ENCODE measurements at places on chromosomes 16 and 17.

DNA sequence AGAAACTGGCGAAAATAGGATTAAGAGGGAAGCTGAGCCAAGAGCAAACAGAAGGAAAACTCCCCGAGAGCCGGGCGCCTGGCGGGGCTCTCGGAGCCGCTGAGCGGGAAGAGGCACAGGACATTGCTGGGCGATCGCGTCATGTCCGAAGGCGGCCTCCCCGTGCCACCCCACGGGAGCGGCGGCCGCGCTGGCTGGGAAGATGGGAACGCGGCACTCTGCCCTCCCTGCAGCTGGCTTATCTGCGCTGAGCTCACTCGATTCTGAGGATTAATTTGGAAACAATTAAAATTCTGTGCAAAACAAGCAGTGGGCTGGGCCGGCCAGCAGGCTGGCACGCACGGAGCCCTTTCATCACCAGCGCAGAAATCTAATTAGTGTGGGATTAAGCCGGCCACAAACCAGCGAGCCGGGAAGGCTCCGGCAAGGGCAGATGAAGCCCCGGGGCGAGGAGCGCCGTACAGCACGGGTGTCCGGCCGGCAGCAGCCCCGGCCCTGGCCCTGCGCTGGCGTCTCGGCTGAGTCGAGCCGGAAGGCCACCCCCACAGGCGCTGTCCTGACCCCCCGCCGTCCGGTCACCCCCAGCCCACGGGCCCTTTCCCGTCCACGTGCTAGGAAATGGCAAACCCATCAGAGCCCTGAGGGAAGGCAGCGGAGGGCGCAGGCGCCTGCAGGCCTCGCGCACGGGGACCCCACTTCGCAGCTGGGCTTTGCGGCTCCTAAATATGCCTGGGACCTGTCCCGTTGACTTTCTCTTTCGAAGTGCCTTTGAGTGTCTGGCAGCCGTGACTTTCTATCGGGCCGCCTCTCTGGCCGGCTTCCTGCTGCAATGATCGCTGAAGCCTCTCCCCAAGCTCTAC is 37.9 kb downstream of the SOX8 start:
- DNase-seq = peak; percentile 68

GRCh38 chr17:49029801-49030200 is 32.6 kb downstream of the IGF2BP1 start:
- DNase-seq = no peak

DNA sequence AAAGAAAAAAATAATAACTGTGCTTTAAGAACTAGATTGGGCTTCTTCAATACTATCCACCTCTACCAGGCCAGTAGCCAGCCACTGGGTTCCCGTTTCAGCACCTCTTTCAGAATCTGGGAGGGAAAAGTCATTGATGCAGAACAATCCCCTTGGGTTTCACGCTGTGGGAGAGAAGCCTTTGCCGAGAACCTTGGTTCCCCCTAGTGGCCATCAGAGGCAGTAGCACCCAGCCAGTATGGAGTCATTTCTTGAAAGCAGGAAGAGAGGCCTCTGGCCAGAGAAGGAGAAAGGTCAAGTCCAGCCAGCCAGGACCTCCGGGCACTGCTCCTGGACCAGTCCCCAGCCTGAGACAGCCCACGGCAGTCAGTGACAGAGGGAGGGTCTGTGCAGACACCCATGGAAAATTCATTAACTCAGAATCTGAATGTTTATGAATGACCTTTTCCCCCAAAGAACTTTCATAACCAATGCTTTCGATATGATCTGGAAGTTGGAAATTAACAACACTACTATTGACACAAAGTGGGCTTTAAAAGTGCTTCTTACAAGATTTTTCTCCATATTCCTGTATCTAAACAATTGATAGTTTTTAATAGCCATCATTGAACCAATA is 51.2 kb upstream of the CDH5 start:
- DNase-seq = peak; percentile 76

DNA sequence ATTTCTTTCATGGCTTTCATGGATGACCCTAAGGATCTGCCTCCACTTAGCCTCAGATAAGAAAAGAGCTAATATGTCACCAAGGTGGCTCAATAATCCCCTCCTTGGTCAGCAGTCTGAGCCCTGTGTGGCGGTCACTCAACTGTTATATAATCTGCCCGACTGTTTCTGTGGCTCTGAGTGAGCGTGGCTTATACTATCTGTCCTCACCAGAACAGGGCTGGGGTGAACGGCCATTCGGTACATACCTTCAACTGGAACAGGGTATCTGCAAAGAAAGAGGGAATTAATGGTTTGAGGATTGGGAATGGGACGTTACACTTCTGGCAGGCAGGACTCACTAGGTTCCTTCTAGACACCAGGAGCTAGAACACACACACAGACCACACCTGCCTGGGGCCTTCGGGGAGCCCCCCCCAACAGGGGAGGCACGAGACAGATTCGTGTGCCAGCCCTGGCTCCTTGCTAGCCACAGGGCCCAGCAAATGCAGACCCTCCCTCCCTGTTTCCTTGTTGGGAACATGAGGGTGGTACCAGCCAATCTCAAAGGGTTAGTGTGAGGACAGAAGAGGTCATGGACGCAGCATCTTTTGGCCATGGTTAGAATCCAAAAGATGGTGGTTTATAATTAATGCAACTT is 3.7 kb downstream of the CHMP1A start:
- no peak for DNase-seq

DNA sequence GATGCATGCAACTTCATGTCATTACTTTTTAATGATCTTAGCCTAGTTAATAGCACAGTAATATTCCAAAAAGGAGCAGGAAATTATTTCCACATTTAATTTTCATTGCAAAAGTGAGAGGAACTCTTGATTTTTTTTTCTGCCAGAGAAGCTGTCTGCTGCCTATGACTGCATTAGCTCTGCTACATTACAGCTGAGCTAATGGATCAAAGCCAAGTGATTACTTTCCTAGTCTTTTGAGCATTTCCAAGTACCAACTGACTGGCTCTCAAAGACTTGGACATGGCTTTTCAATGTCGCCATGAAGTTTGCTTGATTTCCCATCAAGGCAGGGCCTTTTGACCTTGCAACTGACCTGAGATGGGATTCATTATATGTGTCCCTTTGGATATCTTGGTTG is 356.6 kb upstream of the XYLT1 start:
- no peak for DNase-seq

- DNase-seq = no peak
These were observed 143.9 kb upstream of the SHISA6 start for GRCh38 chr17:11097121-11097520.

- no peak for DNase-seq
These were observed 35.5 kb downstream of the GRB7 start for GRCh38 chr17:39772987-39773934.

Data from kidney tubule cell (primary cell).